ENCODE measurements at places on chromosomes 13 and 19. TPM values are rescaled to one million over a fixed set of nuclear protein-coding genes. Genes with fewer than 3 reads are reported as not detected.

The DENND1C gene
- total RNA-seq = 75.6 TPM

The CEBPA gene
- 2.1 TPM for total RNA-seq

The HPN gene
- total RNA-seq = not detected

The EIF3K gene
- 309 TPM for total RNA-seq

The CARD8 gene
- 117 TPM for total RNA-seq

The KASH5 gene
- not detected for total RNA-seq

The MIDN gene
- 91.6 TPM for total RNA-seq

The RNF17 gene
- total RNA-seq = not detected

The SIGLEC11 gene
- total RNA-seq = not detected

The ZNF850 gene
- total RNA-seq = 3.2 TPM

The PSG2 gene
- not detected for total RNA-seq

Data from activated T-helper 1 cell treated with anti-CD3 and anti-CD28 coated beads, Interleukin-12 subunit alpha, Interleukin-12 subunit beta, Interleukin-2, Interleukin-4 antibody, amounts not matched to agents 30 ng/mL and 10 ng/mL and 1 ng/mL, durations not matched to agents 14 hours and 24 hours and 36 hours (primary cell).